Epithelial cell of esophagus (primary cell): ENCODE measurements at places on chromosomes 1 and 21.

GRCh38 chr1:19460535-19461219 lies 24.7 kb downstream of the CAPZB start:
- DNase-seq: no peak

DNA sequence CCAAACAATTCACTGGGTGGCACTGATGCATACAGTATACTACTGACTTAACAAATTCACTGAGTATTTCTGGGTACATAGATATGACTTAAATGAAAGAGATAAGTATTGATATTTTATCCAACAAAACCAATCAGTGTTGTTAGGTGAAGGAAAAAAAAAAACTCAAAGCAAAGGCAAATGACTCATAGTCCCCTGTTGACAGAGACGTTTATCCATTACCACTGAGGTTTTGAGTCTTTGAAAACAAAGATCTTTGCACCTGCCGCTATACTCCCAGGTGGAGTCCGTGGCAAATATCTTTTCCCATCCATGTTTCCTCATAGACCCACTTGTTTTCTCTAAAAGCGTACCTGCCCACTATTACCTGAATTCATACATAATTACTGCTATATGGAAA lies 18.4 kb downstream of the DYNLT5 start:
- peak; percentile 23 for DNase-seq

DNA sequence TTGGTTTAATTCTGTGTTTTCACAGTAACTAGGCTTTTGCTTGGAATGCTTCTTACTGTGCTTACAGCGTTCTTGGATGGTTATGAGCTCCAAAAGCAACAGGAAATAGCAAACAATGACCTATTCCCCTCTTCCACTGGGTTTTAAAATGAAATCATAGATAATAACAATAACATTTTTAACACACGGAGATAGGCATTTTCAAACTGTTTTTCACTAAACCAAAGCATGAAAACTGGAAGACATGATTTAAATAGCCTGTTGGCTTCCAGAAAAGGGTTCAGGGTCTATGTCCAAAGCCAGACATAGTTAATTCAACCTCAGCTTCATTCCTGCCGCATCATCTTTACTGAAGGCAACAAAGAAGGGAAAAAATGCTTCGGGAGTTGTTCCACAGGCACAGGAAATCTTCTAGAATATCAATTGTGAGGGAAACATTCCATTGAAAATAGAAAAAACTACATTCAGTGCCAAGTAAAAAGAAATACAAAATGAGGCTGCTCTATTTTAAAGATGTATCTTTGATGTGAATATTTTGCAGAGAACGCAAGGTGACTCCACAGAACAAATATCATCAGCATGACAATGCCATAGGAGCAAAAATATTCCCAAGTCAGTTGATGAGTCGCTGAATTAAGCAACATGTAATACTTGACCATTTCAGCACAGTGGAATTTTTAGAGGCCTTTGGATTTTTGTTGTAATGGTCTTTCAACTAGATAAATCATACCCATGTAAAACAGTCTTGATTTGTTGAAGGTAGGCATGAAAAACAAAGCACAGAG lies 80.7 kb downstream of the NID1 start:
- peak; percentile 81 for DNase-seq

- DNase-seq: peak; percentile 89
Measured at GRCh38 chr1:43867976-43868740, 65.4 kb upstream of the ARTN start.

DNA sequence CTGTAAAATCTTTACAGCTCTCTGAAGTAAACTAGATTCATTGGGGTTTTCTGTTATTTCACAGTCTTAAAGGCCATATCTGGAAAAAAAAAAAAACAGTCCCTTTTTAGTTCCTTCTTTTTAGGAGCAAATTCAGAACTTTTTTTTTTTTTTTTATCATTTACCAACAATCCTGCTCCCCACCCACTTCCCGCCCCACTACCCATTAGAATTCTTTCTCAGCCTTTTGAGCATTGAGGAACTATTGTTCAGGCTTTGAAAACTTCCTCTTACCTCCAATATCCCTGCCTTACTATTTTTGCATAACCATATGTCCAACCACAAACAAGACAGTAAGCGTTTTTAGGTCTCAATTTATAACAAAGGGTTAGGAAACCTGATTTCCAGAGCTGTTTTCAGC lies 330.1 kb downstream of the PLPP3 start:
- no peak for DNase-seq

- DNase-seq: no peak
Measured at GRCh38 chr1:53343831-53344668, 16.2 kb upstream of the LRP8 start.

DNA sequence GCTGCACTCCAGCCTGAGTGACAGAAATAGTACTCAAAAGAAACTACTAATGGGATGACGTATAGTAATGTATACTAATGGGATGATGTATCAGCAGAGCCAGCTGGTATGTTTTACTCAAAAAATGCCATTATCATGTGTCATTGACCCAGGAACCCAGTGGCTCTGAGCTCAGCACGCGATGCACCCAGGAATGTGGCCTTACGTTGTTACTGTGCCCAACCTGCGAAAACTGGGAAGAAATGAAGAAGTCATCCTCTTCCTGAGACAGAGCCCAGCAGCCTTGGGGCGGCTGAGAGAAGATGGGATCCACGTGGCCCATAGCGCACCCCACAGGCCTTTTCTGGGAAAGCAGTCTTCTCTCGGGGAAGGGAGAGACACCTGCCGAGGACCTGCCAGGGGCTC lies 8.8 kb downstream of the UBE2J2 start:
- DNase-seq: peak; percentile 96

- no peak for DNase-seq
Measured at GRCh38 chr1:38241594-38242334, 195.2 kb upstream of the POU3F1 start.

DNA sequence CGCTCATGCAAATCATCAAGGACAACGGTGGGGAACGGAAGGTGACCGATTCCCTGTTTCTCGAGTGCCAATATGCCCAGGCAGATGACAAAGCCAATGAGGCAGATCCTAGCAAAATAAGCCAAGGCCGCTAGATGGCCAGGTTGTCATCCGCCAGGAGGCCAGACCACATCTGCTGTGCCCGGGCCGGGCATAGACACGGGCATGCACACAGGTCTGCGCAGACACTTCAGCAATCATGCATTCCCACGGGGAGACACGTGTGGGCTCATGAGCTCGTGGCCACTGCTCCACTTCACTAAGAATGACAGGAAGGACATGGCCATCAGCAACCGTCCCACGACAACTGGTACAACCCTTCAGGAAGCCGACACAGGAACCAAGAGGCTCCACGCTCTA lies 23.4 kb downstream of the WDR4 start:
- no peak for DNase-seq

DNA sequence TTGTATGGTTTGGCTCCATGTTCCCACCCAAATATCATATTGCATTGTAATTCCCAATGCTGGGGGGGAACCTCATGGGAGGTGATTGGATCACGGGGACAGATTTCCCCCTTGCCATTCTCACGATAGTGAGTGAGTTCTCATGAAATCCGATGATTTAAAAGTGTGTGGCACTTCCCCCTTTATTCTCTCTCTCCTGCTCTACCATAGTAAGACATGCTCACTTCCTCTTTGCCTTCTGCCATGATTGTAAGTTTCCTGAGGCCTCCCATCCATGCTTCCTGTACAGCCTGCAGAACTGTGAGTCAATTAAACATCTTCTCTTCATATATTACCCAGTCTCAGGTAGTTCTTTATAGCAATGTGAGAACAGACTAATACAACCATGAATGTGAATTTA lies 211.6 kb upstream of the NR5A2 start:
- DNase-seq: no peak
